CD4-positive, alpha-beta T cell treated with Interleukin-21 for 1 hour (primary cell): ENCODE measurements at places on chromosomes 4 and X.
A peak's percentile ranks its signal among the peaks of the same experiment; 100 is the strongest.

GRCh38 chr4:88809576-88810219 lies 112.1 kb upstream of the NAP1L5 start:
- no peak for DNase-seq

- DNase-seq: peak; percentile 59
Measured at GRCh38 chrX:24371391-24371972, 11.0 kb downstream of the SUPT20HL1 start.

- DNase-seq: no peak
Measured at GRCh38 chrX:15882704-15883539, 28.3 kb upstream of the AP1S2 start.

- DNase-seq: no peak
Measured at GRCh38 chr4:82282875-82283274, 90.9 kb downstream of the HNRNPD start.

DNA sequence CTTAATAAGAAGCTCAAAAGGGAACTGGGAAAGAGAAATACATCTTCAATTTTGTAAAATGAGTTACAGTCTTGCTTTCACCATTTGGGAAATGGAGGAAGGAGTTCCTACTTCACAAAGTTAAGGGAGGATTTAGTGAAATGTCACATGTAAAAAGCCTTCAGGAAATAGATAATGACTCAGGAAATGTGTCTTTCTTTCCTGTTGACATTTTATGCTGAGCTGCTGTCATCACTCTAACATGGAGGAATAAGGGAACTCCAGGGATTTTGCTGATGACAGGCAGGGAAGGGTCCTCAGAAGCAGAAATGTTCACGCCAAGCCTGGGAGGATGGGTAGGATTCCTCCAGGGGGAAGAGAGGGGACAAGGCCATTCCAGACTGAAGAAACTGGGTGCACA lies 251.1 kb downstream of the USP46 start:
- no peak for DNase-seq

DNA sequence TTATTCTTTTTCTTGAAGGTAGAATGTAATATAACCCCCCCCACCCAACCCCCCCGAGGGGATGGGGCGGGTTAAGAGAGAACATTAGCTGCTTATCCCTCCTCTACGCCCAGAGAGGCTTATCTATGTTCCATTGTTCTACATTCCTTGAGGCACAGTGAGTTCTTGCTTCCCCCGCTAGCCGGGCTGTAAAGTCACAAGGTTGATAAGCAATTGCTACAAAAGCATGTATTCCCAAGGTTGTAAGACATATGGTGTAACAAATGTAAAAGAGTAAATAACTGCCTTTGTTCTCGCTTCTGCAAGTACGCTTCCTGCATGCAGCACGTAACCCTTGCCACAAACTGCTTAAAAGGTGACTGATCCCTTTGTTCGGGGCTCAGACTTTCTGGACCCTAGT lies 8.2 kb downstream of the DCAF8L2 start:
- DNase-seq: no peak

GRCh38 chr4:176077561-176077960 lies 11.9 kb downstream of the WDR17 start:
- DNase-seq: no peak

- no peak for DNase-seq
Measured at GRCh38 chr4:102826105-102826889, 1.1 kb downstream of the UBE2D3 start.

DNA sequence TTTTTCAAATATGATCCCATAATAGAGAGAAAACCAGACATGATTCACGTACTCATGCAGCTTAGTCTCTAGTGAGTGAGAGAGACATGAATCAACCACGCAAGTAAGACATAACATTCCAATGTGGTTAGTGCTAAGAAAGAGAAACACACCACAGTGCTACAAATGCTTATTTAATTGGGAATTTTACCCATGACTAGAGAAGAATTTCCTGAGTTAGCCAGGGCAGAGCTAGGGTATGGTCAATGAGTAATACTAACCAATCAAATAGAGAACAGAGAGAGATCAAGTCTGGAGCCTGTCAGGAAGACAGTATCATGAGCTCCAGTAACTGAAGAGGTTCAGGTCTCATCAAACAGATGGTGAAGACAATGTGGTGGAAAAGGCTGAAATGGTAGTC lies 495.2 kb downstream of the PDGFC start:
- no peak for DNase-seq

DNA sequence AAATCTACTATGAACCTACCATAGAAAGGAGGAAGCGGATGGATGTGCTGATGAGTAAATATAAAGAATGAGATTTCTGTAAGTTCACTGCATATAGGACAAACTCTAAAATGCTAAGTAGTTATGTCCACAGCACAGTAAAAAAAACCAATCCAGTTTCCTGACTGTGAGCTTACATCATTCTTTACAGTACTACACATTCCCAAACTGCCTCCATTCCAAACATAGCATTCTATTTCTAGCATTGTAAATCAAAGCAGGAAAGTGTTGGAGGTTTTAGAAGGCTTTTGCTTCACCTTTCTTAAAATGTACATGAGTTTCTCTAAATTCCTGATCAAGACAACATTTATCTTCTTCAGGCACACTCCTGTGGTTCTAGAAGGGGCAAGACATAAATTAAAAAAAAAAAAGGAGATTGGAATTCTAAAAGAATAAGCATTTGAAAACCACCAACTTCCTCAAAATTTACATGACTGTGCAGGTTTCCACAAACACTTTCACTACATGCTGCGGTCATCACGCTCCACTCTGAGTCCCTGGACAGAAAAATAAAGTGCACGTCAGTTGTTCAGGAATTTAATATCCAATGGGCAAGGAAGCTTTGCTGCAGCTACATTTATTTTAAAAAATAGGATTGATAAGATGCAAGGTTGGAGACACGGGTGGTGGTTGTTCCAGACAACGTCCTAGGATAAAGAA lies 297.6 kb upstream of the STS start:
- DNase-seq: no peak
